ENCODE measurements at places on chromosomes 16 and 17. TPM values are rescaled to one million over a fixed set of nuclear protein-coding genes. Genes with fewer than 3 reads are reported as not detected.

The EPOP gene
- total RNA-seq, result 6.1 TPM

The KRT28 gene
- 32.0 TPM for total RNA-seq

GRCh38 chr17:39556423-39556822, 51.3 kb downstream of the NEUROD2 start:
- H3K4me1 ChIP-seq, result peaks cover 10% of the 10 kb centered on the region
- H3K27me3 ChIP-seq, result no peaks in the 10 kb centered on the region
- no peak overlapping the region for H3K4me3 ChIP-seq

- H3K36me3 ChIP-seq, result no peaks in the 10 kb centered on the region
- H3K4me3 ChIP-seq, result no peak overlapping the region
- no peak for DNase-seq
- no peaks in the 10 kb centered on the region for H3K27me3 ChIP-seq
- H3K4me1 ChIP-seq, result peaks cover 14% of the 10 kb centered on the region
Measured at GRCh38 chr16:11307639-11308492, 26.7 kb upstream of the PRM1 start.

DNA sequence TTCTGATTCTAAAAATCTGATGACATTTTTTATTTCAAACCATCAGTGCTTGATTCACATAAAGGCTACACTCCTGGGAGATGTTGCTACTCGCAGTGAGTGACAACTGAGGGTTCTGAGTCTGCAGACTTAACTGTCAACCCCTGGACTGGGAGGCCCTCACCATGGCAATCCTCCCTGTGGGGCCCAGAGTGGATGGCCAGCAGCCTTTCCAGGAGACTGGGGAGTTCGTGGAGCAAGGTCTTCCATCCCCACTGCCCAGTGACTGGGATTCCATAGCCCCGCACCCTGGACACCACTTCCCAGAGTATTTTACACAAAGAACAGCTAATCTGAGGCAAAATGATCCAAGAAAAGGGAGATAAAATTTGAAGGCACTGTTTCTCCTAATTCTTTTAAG, 59.3 kb downstream of the CREBBP start:
- no peak overlapping the region for H3K4me3 ChIP-seq
- H3K36me3 ChIP-seq, result no peaks in the 10 kb centered on the region
- H3K27ac ChIP-seq, result no peak overlapping the region

- H3K27ac ChIP-seq, result no peak overlapping the region
- H3K27me3 ChIP-seq, result peaks cover 9% of the 10 kb centered on the region
- H3K4me3 ChIP-seq, result no peak overlapping the region
- DNase-seq, result no peak
Measured at GRCh38 chr17:41049110-41049509, 2.0 kb upstream of the KRTAP2-1 start.

DNA sequence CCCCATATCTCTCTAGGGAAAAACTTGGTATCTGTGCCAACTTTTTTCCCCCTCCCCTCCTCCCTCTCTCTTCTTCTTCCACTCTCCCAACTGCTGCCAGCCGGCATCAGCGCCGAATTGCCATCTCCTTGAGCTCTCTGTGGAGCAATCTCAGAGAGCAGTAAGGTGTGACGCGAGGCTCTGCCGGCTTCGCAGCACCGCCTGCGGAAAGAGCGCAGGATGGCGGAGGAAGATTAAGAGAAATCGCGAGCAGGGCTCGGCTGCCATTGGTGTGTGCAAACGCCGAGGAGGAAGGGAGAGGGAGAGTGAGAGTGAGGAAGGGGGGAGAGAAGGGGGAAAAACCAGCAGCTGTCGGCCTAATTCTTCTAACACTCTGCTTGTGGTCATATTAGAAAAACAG, 44.2 kb downstream of the NEUROD2 start:
- H3K4me3 ChIP-seq, result no peak overlapping the region
- H3K36me3 ChIP-seq, result peaks cover 70% of the 10 kb centered on the region
- DNase-seq, result no peak
- no peak overlapping the region for H3K27ac ChIP-seq
- H3K27me3 ChIP-seq, result no peaks in the 10 kb centered on the region

DNA sequence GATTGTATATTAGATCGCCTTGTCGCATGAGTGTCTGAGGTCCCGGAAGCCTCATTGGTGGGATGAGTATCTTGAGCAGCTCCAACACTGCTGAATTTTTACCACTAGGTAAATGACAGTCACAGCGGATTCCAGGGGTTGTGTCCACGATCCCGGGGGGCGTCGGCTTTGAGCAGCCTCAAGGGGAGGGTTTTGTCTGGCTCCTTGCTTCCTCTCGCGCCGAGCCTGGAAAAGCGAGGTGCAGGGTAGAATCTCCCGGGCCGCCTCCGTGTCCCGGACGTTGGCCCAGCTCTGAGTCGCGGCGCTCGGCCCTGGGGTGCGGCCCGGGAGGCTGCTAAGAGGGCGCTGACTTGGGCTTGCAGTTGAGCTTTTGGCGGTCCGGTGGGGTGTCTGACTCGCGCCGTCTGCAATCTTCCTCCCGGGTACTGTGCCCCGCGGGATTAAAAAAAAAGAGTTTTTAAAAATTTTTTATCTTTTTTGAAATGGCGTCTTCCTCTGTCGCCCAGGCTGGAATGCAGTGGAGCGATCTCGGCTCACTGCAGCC, 4.5 kb downstream of the OR1F1 start:
- no peaks in the 10 kb centered on the region for H3K36me3 ChIP-seq
- H3K4me3 ChIP-seq, result no peak overlapping the region
- H3K27ac ChIP-seq, result no peak overlapping the region
- peaks cover 97% of the 10 kb centered on the region for H3K27me3 ChIP-seq
- peaks cover 22% of the 10 kb centered on the region for H3K4me1 ChIP-seq
- DNase-seq, result no peak

DNA sequence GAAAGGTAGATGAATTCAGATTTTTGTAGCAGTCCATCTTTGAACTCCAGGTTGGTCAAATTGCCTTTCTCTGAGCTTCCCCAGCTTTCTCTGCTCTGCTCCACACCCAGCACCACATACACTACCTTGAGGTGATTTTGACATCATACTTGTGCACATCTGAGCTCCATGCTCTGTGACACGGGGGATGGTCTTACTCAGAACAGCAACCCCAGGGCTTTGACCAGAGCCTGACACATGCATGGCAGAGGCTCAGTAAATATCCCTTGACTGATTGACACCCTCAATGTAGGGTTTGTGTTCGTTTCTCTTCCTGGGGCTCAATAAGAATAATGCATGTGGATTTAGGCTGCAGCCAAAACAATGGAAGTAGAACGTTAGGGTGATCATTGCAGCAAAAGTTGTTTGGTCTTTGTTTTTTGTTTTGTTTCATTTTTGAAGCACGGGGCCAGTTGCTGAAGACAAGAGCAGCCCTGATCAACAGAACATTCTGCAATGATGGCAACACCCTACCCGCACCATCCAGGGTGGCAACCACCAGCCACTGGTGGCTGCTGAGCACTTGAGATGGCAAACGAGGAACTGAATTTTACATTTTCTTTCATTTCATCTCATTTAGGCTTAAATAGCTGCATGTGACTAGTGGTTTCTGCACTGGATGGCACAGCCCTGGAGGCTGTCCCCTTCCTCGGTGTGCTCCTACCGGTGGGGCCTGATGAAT, 224.8 kb upstream of the TNRC6C start:
- H3K4me3 ChIP-seq, result no peak overlapping the region
- H3K4me1 ChIP-seq, result peaks cover 35% of the 10 kb centered on the region
- H3K27me3 ChIP-seq, result peaks cover 26% of the 10 kb centered on the region
- no peak for DNase-seq
- no peaks in the 10 kb centered on the region for H3K36me3 ChIP-seq

DNA sequence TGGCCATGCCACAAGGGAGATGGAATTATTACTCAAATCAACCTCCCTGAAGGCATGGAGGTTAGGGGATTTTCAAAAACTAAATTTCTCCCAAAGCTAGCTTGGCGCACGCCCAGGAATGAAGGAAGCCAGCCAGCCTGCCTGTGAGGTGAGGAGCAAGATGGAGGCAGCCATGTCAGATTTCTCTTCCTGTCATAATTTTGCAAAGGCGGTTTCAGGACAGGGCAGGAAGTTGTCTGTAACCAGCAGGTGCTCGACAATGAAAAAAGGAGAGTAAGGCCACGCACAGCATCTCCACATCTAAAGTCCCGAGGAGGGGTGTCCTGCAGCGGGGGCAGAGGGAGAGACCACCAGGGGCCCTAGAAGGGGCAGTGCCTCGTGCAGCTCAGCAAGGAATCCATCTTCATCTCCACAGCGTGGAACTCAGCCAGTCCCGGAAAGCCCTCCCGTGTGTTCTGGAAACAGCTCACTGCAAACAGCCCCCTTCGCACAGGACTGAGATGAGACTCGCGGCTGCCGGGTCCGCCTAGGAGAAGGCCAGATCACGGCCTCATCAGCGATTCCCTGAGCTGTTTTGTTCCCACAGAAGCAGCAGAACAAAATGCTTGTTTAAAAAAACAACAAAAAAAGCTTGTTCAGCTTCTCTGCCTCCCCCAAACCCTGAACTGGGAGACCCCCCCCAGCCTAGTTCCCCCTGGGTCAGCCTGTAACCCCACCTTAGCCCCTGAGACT, 47.8 kb downstream of the SLC7A5 start:
- H3K36me3 ChIP-seq, result no peaks in the 10 kb centered on the region
- no peak for DNase-seq
- H3K4me3 ChIP-seq, result no peak overlapping the region
- H3K4me1 ChIP-seq, result no peaks in the 10 kb centered on the region

GRCh38 chr17:55322453-55322985, 57.8 kb downstream of the HLF start:
- H3K4me1 ChIP-seq, result peaks cover 20% of the 10 kb centered on the region
- H3K4me3 ChIP-seq, result no peak overlapping the region
- no peak for DNase-seq
- H3K27me3 ChIP-seq, result no peaks in the 10 kb centered on the region

DNA sequence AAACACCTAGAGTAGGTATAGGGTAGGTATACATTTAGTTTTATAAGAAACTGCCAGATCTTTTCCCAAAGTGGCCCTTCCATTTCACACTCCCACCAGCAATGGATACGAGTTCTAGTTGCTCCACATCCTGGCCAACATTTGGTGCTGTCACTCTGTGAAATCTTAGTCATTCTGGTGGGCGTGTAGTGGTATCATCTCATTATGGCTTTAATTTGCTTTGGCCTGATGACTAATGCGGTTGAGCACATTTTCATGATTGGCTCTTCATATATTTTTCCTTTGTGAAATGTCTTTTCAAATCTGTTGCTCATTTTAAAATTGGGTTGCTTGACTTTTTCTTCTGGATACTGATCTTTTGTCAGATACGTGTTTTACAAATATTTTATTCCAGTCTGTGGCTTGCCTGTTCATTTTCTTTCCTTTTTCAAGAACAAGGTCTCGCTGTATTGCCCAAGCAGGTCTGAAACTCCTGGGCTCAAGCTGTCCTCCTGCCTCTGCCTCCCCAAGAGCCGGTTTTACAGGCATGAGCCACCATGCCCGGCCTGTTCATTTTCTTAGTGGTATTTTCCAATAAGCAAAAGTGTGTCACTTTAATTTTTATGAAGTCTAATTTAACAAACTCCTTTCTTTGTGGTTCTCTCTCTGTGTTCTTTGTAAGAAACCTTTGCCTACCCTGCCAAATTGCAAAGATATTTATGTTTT, 192.4 kb downstream of the SEC14L1 start:
- no peaks in the 10 kb centered on the region for H3K36me3 ChIP-seq
- no peak overlapping the region for H3K4me3 ChIP-seq
- H3K4me1 ChIP-seq, result peaks cover 47% of the 10 kb centered on the region
- DNase-seq, result peak; percentile 59
- no peaks in the 10 kb centered on the region for H3K27me3 ChIP-seq

- H3K27ac ChIP-seq, result no peak overlapping the region
- peaks cover 24% of the 10 kb centered on the region for H3K4me1 ChIP-seq
- peaks cover 20% of the 10 kb centered on the region for H3K36me3 ChIP-seq
- DNase-seq, result no peak
- H3K4me3 ChIP-seq, result no peak overlapping the region
- H3K27me3 ChIP-seq, result no peaks in the 10 kb centered on the region
Measured at GRCh38 chr16:23597003-23597756, 1.1 kb upstream of the NDUFAB1 start.

DNA sequence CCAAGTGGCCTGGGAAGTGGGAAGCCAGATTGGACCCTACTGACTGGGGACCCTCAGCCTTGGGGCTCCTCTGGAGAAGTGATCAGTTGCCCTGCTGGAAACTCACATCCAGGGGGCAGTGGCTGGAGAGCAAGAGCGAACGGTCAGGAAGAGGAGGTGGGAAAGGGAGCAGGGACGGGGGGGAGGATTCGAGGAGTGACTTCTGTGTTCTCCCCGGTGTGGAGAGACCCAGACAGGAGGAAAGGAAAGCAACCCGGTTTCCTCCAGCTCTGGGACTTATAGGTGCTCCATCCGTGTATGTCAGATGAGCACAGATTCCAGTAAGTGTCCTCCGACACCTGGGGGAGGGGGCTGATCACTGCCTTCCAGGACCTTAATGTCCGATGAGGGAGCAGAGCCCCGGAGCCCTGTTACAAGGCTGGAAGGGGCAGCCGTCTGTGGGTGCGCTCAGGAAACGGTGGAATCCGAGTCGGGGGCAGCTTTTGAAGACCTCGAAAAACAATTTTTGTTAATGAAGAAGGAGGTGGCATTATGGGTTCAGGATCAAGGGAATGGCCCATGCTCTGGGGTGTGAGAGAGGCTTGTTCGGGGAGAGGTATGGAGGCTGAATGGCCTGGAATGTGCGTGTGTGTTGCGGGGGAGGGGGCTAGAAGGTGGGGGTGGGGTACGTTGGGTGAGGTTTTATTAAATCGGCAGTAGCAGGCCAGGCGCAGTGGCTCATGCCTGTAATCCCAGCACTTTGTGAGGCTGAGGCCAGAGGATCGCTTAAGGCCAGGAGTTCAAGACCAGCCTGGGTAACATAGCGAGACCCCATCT, 34.8 kb upstream of the NDRG4 start:
- H3K27ac ChIP-seq, result no peak overlapping the region
- H3K27me3 ChIP-seq, result peaks cover 53% of the 10 kb centered on the region
- peaks cover 24% of the 10 kb centered on the region for H3K4me1 ChIP-seq

DNA sequence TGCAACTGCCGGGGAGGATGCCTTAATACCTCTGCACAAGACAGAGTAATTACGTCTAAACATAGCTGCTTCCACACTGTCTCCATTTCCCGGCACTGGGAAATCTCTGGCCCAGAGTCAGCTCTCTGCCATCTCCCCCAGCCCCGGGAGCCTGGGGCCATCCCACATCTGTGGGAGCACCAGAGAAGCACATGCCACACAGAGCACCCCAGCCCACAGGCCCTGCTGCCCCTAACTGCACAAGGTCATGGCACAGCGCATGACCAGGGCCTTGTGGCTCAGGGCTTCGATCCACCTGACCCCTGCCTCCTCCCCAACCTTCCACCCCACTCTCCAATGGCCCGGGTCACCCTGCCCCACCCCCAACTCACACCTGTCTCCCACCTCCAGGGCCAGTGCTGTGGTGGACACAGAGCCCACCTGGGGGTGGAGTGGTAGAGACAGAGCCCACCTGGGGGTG, 36.6 kb upstream of the RBFOX3 start:
- no peak overlapping the region for H3K4me3 ChIP-seq
- DNase-seq, result peak; percentile 36
- peaks cover 16% of the 10 kb centered on the region for H3K27me3 ChIP-seq
- no peaks in the 10 kb centered on the region for H3K4me1 ChIP-seq
- H3K36me3 ChIP-seq, result no peaks in the 10 kb centered on the region
- H3K27ac ChIP-seq, result no peak overlapping the region

DNA sequence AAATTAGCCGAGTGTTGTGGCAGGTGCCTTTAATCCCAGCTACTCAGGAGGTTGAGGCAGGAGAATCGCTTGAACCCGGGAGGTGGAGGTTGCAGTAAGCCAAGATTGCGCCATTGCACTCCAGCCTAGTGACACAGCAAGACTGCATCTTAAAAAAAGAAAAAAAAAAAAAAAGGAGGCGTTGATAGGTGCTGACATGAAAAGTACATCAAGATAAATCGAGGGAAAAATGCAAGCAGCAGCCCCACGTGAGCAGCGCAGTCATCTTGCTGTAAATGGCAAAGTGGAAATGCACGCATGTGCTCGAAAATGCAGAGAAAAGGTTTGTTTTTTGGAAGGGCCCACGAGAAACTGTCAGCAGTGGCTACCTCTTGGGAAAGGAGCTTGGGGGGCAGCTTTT, 20.9 kb downstream of the MXRA7 start:
- no peak for DNase-seq
- H3K36me3 ChIP-seq, result peaks cover 1% of the 10 kb centered on the region
- no peak overlapping the region for H3K4me3 ChIP-seq
- H3K27me3 ChIP-seq, result no peaks in the 10 kb centered on the region

All from suprapubic skin (tissue), 4 donors.